ENCODE measurements at places on chromosomes 13 and 19.

- H3K36me3 ChIP-seq: peaks cover 7% of the 10 kb centered on the region
- DNase-seq: peak; percentile 90
- peak within 1 kb of the TSS; percentile 79 for H3K4me3 ChIP-seq
- no peaks in the 10 kb centered on the region for H3K27me3 ChIP-seq
- no peaks in the 10 kb centered on the region for H3K4me1 ChIP-seq
Measured at GRCh38 chr19:57527136-57527881, at the start of gene ZNF549. TSS of gene ZNF549 (plus strand) at chr19:57527356. CDS start at chr19:57527574, 218 bp downstream.

- no peak overlapping the region for H3K4me3 ChIP-seq
- no peaks in the 10 kb centered on the region for H3K36me3 ChIP-seq
- H3K4me1 ChIP-seq: no peaks in the 10 kb centered on the region
Measured at GRCh38 chr13:66341635-66342377, 888.3 kb downstream of the PCDH9 start.

- H3K36me3 ChIP-seq: no peaks in the 10 kb centered on the region
- no peak overlapping the region for H3K27ac ChIP-seq
- no peaks in the 10 kb centered on the region for H3K4me1 ChIP-seq
Measured at GRCh38 chr19:31955884-31956283, 389.5 kb upstream of the ZNF507 start.

DNA sequence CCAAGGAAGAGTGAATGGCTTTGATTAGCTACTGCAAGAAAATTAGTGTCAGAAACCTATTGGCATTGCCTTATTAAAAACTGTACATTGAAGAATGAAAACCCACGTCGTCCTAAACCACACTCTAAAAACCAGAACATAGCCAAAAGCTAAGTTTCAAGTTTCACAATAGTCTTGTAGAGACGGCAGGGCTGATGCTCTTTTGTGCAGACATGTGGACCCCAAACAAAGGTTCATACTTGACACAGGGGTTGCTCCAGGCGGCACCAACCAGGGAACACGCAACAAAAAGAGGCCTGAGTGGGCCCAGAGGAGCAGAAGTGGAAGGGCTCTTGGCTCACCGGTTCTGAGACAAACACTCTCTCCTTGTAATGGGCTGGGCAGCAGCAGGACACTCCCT lies 28.6 kb upstream of the MIR17HG start:
- no peak overlapping the region for H3K4me3 ChIP-seq
- H3K27me3 ChIP-seq: no peaks in the 10 kb centered on the region
- H3K4me1 ChIP-seq: no peaks in the 10 kb centered on the region

- DNase-seq: no peak
- H3K27me3 ChIP-seq: no peaks in the 10 kb centered on the region
- no peak overlapping the region for H3K4me3 ChIP-seq
- H3K27ac ChIP-seq: peak overlapping the region; percentile 79
- peaks cover 11% of the 10 kb centered on the region for H3K4me1 ChIP-seq
- peaks cover 10% of the 10 kb centered on the region for H3K36me3 ChIP-seq
Measured at GRCh38 chr13:51999510-51999911, 11.7 kb downstream of the ATP7B start.

DNA sequence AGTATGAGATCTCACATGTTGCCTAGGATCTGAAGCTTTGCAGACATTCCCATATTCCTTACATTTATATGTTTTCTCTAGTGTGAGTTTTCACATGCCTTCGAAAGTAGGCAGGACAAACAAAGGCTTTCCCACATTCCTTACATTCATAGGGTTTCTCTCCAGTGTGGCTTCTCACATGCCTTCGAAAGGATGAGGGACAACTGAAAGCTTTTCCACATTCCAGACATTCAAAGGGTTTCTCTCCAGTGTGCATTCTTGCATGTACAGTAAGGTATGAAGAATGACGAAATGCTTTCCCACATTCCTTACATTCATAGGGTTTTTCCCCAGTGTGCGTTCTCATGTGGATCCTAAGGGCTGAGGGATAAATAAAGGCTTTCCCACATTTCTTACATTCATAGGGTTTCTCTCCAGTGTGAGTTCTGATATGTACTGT lies 14.2 kb downstream of the ZNF699 start:
- no peaks in the 10 kb centered on the region for H3K27me3 ChIP-seq
- no peak for DNase-seq
- no peaks in the 10 kb centered on the region for H3K4me1 ChIP-seq
- peaks cover 25% of the 10 kb centered on the region for H3K36me3 ChIP-seq

DNA sequence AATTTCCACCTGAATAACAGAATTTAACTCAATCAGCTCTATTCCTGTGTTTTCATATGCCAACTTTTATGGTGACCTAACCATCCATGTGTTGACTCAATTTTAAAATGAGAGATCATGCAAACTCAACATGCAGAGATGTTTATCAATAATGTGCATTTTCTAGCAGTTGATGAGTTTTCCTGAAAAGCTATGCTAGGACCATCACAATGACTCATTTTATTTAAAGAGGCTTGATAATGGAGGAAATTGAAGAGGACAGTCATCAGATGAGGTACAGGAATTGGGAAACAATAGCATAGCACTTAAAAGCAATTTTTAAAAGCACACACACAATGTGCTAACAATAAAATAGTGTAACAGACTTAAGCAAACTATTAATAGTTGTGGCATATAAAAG lies 127.1 kb downstream of the VWA8 start:
- no peaks in the 10 kb centered on the region for H3K4me1 ChIP-seq
- H3K27ac ChIP-seq: no peak overlapping the region
- no peak for DNase-seq
- H3K27me3 ChIP-seq: no peaks in the 10 kb centered on the region
- no peak overlapping the region for H3K4me3 ChIP-seq

DNA sequence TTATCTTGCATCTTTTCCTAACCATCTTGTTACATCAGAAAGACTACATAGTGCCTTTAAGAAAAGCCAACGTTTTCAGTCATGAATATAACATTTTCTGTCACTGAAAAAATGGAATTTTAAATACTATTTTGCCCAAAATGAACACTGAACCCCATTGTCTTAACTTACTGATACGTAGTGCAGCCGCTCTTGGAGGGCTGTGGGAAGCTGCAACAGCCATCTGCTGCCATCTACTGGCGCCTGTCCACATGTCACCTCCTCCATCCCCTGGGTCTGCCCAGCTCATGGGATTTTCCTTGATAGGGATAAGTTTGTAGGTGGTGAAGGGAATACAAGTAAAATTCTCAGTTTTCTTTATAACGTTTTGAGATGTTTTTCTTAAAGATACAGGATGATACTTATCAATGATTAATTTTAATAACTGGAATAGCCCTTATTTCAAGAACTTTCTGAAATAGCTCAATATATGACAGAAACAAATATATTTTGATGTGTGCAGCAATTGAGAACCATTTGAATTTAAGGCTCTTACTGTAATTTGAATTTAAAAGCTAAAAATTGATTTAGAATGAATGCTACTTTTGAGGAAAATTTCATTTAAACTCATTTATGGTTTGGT lies 73.7 kb downstream of the GGACT start:
- peak; percentile 82 for DNase-seq
- H3K4me1 ChIP-seq: peaks cover 5% of the 10 kb centered on the region
- H3K27me3 ChIP-seq: no peaks in the 10 kb centered on the region

DNA sequence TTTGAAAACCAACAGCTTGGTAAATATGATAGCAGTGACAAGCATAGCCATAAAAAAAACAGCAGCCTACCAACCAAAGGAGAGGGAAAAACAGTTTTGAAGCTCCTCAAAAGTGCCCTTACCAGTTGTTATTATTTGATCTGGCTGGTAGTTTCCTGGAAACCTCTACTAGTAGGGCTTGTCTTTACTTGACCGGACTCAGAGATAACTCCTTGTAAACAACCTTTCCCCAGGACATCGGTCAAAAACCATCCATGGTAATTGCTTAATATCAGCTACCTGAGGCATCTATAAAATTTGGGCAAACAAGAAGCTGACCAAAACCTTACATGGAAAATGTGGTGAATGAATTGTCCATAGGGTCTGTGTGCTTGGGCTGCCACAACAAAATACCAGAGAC lies 210.9 kb downstream of the FGF14 start:
- H3K36me3 ChIP-seq: no peaks in the 10 kb centered on the region
- H3K4me3 ChIP-seq: no peak overlapping the region
- H3K4me1 ChIP-seq: no peaks in the 10 kb centered on the region
- H3K27ac ChIP-seq: no peak overlapping the region
- no peaks in the 10 kb centered on the region for H3K27me3 ChIP-seq

DNA sequence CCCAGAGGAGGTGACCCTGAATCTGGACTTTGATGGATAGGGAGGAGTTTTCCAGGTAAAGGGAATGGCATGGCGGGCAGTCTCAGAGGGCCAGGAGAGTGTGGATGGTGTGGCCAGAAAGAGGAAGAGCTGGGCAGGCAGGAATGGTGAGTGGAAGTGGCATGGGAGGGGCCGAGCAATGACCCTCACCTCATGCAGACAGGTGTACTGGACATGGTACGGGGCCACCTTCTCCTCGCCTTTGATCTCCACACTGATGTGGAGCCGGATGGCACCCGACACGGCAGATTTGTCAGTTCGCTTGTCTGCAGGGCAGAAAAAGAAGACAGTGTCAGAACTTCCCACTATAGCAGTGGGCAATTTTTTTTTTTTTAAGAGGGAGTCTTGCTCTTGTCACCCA lies 45.5 kb downstream of the UNC13A start:
- H3K27me3 ChIP-seq: no peaks in the 10 kb centered on the region
- no peaks in the 10 kb centered on the region for H3K4me1 ChIP-seq
- DNase-seq: no peak
- no peaks in the 10 kb centered on the region for H3K36me3 ChIP-seq
- no peak overlapping the region for H3K4me3 ChIP-seq

DNA sequence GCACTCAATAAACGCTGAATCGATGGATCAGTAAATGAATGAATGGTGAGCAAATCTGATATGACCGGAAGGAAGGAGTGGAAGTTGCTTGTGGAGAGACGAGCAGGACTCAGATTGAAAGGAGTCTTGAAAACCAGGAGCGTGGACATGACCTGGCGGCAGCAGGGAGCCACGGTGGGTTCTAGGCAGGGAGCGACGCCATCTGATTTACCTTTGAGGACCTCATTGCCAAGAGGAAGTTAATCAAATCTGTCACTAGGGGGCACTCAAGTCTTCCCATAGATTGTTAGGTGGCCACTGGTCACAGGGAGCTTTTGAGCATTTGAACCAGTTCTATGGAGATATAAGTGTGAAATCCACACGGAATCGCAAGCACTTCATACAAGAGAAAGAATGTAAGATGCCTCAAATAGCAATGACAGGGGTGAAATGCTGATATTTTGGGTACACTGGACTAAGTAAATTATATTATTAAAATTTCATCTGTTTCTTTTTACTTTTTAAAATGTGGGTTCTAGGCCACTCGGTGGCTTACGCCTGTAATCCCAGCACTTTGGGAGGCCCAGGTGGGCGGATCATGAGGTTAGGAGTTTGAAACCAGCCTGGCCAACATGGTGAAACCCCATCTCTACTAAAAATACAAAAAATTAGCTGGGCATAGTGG lies 9.2 kb upstream of the FBN3 start:
- no peak overlapping the region for H3K27ac ChIP-seq
- H3K27me3 ChIP-seq: no peaks in the 10 kb centered on the region
- peak; percentile 77 for DNase-seq
- H3K4me1 ChIP-seq: peaks cover 11% of the 10 kb centered on the region

- no peak for DNase-seq
- no peaks in the 10 kb centered on the region for H3K36me3 ChIP-seq
- H3K4me1 ChIP-seq: no peaks in the 10 kb centered on the region
Measured at GRCh38 chr13:81987159-81987558, 1646.2 kb upstream of the SPRY2 start.

- no peaks in the 10 kb centered on the region for H3K36me3 ChIP-seq
- no peaks in the 10 kb centered on the region for H3K27me3 ChIP-seq
- no peak for DNase-seq
- no peak overlapping the region for H3K27ac ChIP-seq
- no peaks in the 10 kb centered on the region for H3K4me1 ChIP-seq
- no peak overlapping the region for H3K4me3 ChIP-seq
Measured at GRCh38 chr13:35695448-35695770, 218.9 kb upstream of the MAB21L1 start.

- no peak overlapping the region for H3K27ac ChIP-seq
- H3K4me3 ChIP-seq: no peak overlapping the region
- no peaks in the 10 kb centered on the region for H3K36me3 ChIP-seq
- H3K4me1 ChIP-seq: no peaks in the 10 kb centered on the region
- no peaks in the 10 kb centered on the region for H3K27me3 ChIP-seq
Measured at GRCh38 chr19:9875796-9876195, 40.7 kb downstream of the PIN1 start.

GRCh38 chr19:44684892-44685863 lies 13.8 kb upstream of the CEACAM16 start:
- DNase-seq: peak; percentile 41
- no peaks in the 10 kb centered on the region for H3K4me1 ChIP-seq
- H3K36me3 ChIP-seq: peaks cover 2% of the 10 kb centered on the region
- no peak overlapping the region for H3K4me3 ChIP-seq
- H3K27ac ChIP-seq: peak overlapping the region; percentile 31

- no peaks in the 10 kb centered on the region for H3K27me3 ChIP-seq
- H3K4me3 ChIP-seq: peak overlapping the region; percentile 78
- DNase-seq: peak; percentile 74
- H3K4me1 ChIP-seq: peaks cover 44% of the 10 kb centered on the region
- H3K27ac ChIP-seq: peak overlapping the region; percentile 82
- peaks cover 42% of the 10 kb centered on the region for H3K36me3 ChIP-seq
Measured at GRCh38 chr19:6740589-6741343, 1.3 kb downstream of the TRIP10 start.

- H3K4me3 ChIP-seq: no peak overlapping the region
- DNase-seq: no peak
- no peaks in the 10 kb centered on the region for H3K4me1 ChIP-seq
- H3K36me3 ChIP-seq: no peaks in the 10 kb centered on the region
- no peaks in the 10 kb centered on the region for H3K27me3 ChIP-seq
Measured at GRCh38 chr13:78820541-78820940, 161.6 kb upstream of the OBI1 start.

- no peak for DNase-seq
- H3K4me1 ChIP-seq: no peaks in the 10 kb centered on the region
- H3K27me3 ChIP-seq: no peaks in the 10 kb centered on the region
- H3K4me3 ChIP-seq: no peak overlapping the region
Measured at GRCh38 chr19:29145756-29146155, 67.2 kb downstream of the UQCRFS1 start.

DNA sequence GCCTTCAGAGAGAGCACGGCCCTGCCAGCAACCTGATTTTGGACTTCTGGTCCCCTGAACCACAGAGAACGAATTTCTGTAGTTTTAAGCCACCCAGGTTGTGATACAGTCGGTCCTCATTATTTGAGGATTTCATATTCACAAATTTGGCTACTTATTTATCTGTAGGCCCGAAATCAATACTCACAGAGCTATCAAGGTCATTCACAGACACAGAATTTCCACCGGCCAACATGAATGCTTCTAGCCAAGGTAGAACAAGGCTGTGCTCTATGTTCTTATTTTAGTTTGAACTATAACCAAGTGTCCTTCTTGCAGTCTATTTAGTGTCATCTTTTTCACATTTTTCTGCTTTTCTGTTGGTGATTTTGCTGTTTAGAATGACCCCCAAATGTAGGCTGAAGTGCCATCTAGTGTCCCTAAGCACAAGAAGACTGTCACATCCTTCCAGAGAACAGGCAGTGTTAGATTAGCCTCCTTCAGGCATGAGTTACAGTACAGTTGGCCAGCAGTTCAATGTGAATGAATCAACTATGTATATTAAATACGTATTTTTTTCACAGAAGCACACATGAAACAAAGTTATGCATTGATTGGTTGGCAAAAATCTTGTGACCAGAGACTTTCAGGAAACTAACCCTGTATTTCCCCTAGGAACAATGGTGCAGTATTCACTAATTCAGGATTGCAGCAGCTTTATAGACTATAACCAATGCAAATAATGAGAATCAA lies 63.5 kb downstream of the C13orf42 start:
- H3K4me1 ChIP-seq: no peaks in the 10 kb centered on the region
- H3K27me3 ChIP-seq: no peaks in the 10 kb centered on the region
- no peak for DNase-seq
- H3K27ac ChIP-seq: no peak overlapping the region
- no peak overlapping the region for H3K4me3 ChIP-seq

Measured in small intestine (tissue), 16 donors.